Activated T-helper 9 cell treated with anti-CD3 and anti-CD28 coated beads, Interleukin-2, amount 50 U/mL, for 16 hours (primary cell): ENCODE measurements at places on chromosomes 6 and 20.

GRCh38 chr6:7628479-7628878 lies 38.5 kb downstream of the SNRNP48 start:
- no peak for DNase-seq

GRCh38 chr6:86969573-86969972 lies 32.2 kb downstream of the HTR1E start:
- no peak for DNase-seq

DNA sequence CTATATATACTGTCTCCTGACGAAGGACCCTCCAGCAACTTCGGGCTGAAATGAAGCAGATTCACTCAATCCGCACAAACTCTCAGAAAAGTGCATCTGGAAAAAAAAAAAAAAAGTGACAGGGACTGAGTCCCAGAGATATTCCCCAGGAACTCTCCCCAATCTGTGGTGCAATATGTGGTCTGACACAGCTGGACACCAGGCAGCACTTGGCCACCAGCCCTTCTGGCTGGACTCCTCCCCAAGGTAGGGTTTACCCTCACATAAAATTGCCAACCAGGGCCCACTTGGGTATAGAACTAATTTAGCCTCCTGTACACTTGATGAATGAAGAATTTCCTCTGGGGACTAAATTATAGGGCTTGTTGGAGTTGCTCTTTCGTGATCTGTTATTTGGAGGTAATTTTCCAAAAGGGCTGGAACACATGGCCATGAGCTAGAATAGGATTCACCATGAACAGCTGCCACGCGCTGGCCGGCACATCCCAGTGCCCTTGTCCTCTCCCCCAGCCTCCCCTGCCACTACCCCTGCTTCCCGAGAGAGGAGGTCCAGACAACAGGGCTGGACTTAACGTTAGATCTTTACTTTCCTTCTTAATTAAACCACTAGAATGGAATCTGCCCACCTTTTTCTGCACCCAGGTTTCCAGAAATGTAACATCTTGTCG lies 379.2 kb downstream of the BMP2 start:
- no peak for DNase-seq

- no peak for DNase-seq
Measured at GRCh38 chr6:45667300-45667699, 289.6 kb upstream of the SUPT3H start.

DNA sequence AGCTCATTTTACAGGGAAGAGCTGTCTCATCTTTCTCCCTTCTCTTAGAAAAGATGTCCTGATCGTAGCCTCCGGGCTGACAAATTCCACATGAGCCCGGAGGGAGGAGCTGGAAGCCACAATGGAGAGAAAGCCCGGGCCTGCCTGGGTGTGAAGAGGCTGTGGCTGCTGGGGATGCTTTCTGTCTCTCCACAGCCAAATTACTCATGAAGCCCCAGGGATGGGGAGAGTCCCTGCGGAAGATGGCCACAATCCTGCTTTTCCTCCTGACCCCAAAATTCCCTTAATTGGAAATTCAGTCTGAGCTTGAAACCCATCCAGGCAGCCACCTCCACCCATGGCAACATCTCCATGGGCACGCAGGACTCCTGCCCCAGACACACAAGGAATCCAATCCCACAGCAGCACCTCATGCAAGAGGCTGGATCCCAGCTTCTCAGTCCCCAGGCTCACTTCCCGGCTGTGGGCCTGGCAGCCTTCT lies 32.4 kb downstream of the JPH2 start:
- no peak for DNase-seq

DNA sequence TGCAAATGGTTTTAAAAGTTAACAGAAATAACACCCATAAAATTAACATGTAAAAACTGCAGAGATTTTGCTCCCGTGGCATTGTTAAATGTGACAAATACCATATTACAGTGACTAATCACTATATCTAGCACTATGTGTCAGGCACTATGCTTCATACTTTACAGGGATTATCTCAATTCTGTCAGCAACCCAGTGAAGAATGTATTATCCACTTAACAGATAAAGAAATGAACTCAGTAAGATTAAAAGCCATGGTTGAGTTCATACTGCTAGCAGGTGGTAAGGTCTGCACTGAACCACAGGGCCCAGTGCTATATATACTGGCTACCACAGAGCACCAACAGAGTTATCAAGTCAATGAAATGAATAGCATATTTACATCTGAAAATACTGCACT lies 65.4 kb downstream of the RWDD2A start:
- no peak for DNase-seq

DNA sequence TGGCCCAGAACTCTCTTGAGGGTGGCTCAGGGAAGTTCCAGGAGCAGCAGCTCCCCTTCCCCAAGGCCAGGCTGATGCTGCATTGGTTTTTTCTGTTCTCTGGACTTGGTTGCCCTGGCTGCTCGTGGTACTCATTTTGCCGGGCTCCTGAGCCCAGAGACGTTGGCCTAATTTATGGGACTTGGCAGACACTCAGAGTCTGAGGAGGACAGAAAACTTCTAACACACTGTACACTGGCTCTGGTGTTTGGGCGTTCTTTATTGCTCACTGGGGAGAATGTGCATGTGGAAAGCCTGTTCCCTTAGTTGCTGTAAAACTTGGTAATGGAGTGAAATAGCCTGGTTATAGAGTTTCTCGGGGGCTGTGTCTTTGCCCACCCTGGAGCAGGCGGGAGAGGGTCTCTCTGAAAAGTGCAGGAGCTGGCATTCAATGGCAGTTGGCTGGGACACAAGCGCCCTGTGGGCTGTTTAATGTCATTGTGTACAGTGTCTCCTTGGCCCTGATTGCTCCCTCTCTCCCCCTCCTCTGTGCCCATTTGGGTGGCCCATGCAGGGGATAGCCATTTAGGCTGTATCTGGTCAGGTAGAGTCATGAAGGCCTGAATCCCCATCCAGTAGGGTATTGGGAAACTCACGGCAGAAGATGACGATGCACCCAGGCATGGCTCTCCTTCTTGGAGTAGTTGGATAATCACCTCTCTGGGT lies 109.3 kb downstream of the CDC5L start:
- DNase-seq, result no peak

DNA sequence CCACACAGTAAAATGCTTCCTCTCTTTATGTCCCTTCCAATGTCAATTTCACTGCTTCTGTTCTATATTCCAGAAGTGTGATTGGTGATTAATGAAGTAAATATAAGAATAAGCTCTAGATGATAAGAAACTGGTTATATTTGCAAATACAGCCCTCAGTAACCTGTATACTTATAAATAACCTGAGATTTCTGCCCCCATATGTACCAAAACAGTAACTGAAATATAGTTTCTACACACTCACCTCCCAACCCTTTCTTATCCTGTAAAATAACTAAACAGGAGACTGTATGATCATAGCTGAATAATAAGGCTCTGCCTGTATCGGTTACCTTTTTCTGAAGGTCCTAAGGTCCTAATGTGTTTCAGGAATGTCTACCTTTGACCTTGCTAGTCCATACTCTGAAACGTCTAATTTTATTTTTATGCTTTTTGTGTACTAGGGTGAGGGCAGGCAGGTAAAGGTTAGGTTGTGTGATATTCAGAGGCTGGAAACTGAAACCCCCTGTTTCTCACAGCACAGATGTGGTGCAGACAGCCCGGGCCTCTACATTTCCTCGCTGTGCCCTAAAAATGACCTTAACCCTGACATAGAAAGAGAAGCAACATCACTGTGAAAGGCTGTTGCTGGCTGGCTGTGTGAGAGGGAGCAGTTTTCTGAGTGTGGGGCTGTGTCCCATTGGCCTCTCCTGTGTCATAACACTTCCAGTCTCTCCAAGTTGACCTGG lies 378.8 kb downstream of the CENPW start:
- DNase-seq, result no peak

GRCh38 chr20:44104798-44105517 lies 82.0 kb downstream of the JPH2 start:
- DNase-seq, result no peak

DNA sequence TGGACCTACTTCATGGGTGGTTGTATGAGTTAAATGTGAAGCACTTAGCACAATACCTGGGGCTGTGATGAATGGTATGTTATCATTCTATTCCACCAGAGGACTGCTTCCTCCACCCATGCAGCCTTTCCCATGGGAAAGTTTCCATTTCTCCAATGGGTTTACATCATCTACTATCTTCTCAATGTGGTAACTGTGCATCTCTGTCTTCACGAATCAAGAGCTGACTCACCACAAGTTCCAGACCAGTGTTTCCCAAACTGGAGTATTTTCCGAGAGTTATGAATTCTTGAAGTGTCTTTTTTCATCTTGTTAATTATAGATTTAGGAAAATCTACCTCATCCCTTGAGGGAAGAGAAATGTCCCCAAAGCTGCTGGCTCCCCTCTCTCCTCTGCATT lies 182.8 kb downstream of the UNC5CL start:
- DNase-seq, result no peak

GRCh38 chr6:91149246-91149955 lies 562.5 kb upstream of the MAP3K7 start:
- no peak for DNase-seq

GRCh38 chr6:130547723-130548122 lies 181.9 kb downstream of the TMEM200A start:
- DNase-seq, result no peak

- no peak for DNase-seq
Measured at GRCh38 chr20:37408302-37409193, 62.6 kb downstream of the SRC start.

GRCh38 chr20:20561841-20562240 lies 150.6 kb downstream of the RALGAPA2 start:
- no peak for DNase-seq

GRCh38 chr6:165577556-165577955 lies 85.5 kb downstream of the PDE10A start:
- DNase-seq, result no peak

DNA sequence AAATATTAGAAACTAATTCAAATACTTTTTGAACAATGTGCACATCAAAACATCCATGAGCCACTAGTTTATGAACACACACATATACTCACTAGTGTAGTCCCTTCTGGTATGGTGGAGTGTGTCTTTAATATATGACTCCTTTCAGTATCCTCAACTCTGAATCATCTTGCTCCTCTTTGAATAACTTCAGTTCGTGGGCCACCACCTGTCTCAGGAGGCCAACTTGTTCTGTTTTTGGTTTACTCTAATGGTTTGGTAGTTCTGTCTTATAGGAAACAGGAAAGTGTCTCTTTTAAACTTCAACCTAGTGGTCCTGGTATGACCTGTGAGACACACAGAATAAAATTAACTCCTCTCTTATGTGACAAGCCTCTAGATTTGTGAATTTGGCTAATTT lies 55.6 kb downstream of the ZNF292 start:
- no peak for DNase-seq

DNA sequence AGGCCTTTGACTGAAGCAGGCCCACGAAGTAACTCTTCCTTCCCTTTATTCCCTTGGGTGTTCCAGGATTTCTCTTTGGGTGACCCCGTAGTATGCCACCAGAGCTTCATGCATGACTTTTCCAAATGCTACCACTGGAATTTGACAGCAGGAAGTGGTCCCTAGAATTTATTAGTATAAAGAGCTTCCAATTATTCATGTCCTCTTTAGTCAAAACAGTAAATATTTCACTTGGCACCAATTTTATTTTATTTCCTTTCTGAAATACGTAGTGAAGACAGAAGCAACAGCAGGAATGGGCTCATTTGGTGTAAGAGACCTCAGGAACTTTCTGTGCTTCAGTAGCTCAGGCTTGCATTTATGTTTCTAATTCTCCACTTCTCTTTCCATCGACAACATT lies 151.3 kb downstream of the LCA5 start:
- no peak for DNase-seq

DNA sequence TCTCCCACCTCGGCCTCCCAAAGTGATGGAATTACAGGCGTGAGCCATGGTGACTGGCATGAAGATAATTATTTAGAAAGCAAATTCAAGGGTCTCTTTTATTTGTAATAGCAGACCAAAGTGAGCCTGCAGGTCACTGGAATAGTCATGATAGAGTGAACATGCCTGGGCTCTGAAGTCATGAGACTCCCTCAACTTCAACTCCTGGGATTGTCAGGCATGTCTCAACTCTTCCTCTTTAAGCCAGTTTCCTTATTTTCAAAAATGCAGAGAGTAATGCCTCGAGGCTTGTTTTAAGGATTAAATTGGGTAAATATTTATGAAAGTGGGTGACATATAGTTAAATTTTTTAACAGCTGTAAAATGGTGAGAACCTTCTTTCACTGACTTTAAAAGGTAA lies 22.7 kb upstream of the HECA start:
- DNase-seq, result no peak

GRCh38 chr6:96450082-96450769 lies 71.4 kb upstream of the UFL1 start:
- no peak for DNase-seq

- DNase-seq, result no peak
Measured at GRCh38 chr6:162385980-162386379, 341.6 kb downstream of the PRKN start.

- DNase-seq, result peak; percentile 31
Measured at GRCh38 chr20:57620274-57620990, at the start of gene ZBP1. Gene ZBP1 (minus strand): TSS chr20:57620426. CDS start chr20:57620295, 131 bp downstream.

DNA sequence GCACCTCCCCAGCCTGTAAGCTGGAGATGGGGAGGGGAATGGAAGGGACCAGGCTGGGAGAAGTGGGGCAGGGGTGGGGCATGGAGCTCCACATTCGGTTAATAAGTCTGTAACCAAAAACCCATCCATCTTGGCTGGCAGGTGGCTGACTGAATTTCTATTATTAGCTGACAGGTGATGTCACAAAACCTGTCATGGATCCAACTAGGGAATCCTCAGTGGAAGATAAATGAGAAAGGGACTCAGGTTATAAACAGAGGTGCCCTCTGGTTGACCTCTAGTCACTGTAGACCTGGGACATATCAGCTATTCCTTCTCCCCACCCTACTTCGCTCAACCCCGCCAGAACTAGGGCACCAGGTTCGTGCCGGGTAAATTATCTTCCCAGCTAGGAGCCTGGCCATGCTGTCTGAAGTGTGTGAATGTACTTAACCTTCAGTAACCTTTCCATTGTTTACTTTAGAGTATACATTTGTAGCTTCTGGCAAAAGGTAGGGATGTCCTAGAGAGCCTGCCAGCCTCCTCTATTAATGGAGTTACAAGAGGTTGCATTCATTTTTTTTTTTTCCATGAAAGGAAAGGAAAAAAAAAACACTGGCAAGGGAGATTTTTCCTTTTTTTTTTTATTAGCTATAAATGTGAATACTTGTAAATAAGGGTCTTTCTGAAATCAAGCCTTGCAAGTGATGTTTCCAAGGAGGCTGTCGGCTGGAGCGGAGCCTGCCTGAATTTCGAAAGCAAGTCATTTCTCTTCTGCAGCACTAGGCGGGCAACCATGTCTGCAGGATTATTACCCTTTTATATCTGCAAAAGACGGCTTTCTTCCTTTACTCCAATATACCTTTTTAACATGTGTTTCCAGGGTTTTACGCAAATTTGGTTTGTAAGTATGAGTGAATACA lies 135.9 kb downstream of the TMEM242 start:
- no peak for DNase-seq

DNA sequence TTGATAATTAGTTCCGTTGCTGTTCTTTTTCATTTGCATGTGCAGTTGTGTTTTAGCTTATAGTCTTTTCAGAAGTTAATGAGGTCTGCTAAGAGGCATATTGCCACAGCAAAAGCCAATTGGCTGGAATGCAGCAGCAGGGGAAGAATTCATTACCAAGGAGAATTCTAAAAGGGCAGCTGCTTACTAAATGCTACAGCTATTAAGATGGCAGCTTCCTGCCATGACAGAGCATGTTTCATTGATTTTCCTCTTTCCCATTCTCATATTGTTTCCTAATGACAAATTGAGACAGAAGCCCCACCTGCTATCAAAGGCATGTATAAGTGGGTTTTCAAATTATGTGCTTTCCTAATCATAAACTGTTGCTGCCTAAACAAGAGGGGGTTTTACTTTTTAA lies 66.6 kb downstream of the CLVS2 start:
- DNase-seq, result no peak

GRCh38 chr6:158762787-158763433 lies 56.3 kb downstream of the EZR start:
- DNase-seq, result no peak
